ENCODE measurements at places on chromosomes 6 and 20.
A peak's percentile ranks its signal among the peaks of the same experiment; 100 is the strongest.

- DNase-seq = no peak
Observed at GRCh38 chr6:163963205-163964120, 548.9 kb downstream of the QKI start.

- no peak for DNase-seq
Observed at GRCh38 chr6:51137777-51138176, 319.1 kb downstream of the TFAP2B start.

DNA sequence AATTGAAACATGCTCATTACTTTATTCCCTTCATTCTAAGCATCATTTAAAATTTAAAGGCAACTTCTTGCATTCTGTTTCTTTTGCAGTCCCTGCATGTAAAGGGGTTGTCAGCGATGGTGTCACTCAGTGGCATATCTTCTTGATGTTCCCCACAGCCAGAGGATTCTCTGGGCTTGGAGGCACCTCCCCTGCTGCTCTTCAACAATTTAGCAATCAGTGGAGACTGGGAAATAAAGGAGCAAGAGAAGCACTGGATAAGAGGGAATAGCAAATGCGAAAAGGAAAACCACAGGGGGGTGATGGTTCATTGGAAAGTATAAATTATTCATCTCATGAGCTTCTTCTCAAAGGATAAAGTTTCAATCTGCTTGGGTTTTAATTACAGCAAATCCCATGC is 30.7 kb upstream of the MC3R start:
- DNase-seq = no peak

DNA sequence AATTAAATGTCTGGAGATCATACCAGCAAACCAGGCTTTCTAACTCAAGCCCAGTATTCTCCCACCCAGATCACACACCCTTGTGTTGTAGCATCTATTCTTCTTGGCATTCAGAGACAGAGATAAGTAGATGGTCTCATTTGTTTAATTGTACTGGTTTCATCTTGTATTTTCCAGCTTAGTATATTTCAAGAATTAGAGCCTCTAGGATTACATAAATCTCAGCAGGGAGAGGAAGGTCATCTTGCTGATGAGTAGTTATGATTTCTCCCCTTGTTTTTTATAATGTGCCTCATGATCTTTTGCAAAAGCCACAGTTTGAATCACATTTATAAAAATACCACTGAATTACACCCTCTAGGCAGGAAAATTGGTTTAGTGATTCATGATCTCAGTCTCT is 106.6 kb upstream of the NRSN1 start:
- no peak for DNase-seq

DNA sequence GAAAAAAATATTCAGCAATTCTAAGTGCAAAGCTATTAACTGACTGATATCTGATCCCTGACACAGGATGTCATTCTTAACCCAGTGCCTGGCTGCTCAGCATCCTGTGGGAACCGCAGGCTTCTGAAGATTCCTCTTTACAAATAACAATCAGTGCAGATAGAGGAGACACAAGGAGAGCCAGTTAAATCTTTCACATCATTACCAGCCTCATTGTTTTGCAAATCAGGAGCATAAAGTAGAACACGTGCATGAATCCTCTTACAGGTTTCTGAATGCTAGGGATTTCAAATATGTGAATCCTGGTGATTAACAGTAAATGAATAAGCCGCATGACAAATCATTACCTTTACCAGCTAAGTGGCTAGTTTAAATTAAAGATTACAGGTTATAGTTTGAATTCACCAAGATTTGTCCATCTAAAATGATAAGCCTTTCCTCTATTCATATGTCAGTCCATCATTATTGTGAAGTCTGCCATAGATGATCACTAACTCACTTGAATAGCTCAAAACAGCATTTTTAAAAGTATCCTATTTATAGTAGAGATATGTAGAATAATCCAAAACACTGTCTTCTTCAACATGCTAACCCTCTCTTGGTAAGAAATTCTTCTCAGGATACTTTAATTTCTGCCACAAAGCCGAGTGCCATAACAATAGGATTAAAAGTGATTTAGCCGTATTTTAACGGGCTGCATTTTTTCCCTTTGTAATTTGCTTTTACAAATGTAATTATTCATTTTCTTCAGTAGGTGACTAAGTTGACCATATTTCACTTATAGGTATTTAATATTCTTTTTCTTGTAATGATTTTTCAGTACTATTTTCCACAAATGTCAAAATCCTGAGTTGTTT is 367.3 kb upstream of the EPHA7 start:
- DNase-seq = no peak

GRCh38 chr6:154613137-154613676 is 102.7 kb upstream of the CNKSR3 start:
- peak; percentile 21 for DNase-seq

GRCh38 chr6:90586546-90586835 is 381 bp downstream of the MAP3K7 start:
- DNase-seq = no peak

GRCh38 chr6:133644892-133645619 is 243.9 kb upstream of the TCF21 start:
- DNase-seq = peak; percentile 54

GRCh38 chr6:37913210-37913609 is 93.7 kb downstream of the ZFAND3 start:
- DNase-seq = no peak

GRCh38 chr6:89475634-89476033 is 42.7 kb downstream of the ANKRD6 start:
- no peak for DNase-seq

- no peak for DNase-seq
Observed at GRCh38 chr20:61053487-61053886, 198.6 kb upstream of the CDH4 start.

GRCh38 chr20:44247131-44247571 is at the start of gene GDAP1L1:
TSS of gene GDAP1L1 (plus strand) at chr20:44247308. CDS start at chr20:44247335, 27 bp downstream.
- DNase-seq = no peak

GRCh38 chr6:159691963-159692287 is 1.1 kb downstream of the SOD2 start:
- no peak for DNase-seq

DNA sequence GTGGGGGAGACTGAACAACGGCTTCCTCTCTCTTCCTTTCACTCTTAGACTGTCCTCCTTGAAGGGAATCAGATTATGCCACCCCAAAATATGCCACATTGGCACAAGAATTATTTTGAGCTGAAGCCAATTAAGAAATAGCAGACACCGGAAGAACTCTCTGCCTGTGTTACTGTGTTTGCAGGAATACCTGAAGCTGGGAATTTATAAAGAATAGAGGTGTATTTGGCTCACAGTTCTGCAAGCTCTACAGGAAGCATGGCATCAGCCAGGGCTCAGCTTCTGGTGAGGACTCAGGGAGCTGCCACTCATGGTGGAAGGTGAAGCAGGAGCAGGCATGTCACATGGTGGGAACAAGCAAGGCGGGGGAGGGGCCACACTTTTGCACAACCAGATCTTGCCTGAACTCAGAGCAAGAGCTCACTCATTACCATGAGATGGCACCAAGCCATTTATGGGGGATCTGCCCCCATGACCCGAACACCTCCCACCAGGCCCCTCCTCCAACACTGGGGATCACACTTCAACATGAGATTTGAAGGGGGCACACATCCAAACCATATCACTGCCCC is 46.0 kb downstream of the PCNA start:
- DNase-seq = no peak

- DNase-seq = no peak
Observed at GRCh38 chr6:80133020-80133419, 26.5 kb downstream of the BCKDHB start.

DNA sequence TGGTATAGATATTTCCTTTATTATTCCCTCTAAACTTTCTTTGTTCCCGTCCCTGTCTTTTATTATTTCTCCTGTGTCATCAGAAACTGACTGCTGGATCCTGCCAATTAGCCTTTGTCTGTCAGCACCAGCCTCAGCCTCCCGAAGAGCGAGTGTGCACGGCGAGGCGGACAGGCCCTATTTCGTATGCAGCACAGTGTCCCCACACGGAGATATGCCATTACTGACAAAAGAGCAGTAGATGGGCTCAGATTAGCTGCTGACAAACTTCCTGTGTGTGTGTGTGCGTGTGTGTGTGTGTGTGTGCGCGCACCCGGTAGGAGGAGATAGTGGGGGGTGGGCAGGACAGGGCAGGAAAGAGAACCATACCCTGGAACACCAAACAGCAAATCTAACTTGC is 99.5 kb upstream of the ZFP64 start:
- DNase-seq = no peak

DNA sequence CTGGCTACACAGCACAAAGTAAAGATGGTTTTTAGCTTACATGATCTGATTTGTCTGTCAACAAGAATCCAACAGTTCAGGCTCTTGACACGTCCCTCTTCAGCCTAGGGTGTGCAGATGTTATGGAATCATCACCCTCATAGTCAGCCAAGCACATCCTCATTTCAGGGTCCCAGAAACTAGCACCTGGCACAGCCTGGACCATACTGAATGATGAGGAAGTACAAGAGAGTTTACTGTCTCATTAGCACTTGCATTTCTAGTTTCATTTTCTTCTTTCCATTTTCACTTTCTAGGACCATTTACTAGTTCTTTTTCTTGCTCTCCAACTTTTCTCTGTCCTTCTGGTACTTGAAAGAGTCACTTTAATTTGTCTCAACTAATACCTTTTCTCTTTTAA is 6.5 kb downstream of the RIPOR2 start:
- no peak for DNase-seq

- DNase-seq = no peak
Observed at GRCh38 chr6:155001934-155002333, 6.8 kb downstream of the TIAM2 start.

DNA sequence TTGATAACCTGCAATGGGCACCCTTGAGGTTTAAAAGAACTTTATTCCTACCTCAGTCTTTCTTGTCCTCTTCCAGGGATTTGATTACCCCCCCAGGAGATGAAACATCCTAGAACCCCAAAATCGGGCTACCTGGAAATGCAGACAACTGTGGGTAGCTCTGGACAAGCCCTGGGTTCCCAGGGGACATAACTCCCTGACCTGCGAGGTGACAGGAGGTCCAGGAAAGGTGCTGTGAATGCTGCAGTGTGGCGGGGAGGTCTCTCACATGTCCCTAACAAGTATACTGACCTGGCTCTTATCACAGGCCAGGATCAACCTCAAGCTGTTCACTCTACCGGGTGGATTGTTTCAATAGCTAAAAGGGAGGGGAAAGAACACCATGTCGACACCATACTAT is 11.6 kb downstream of the JAG1 start:
- no peak for DNase-seq

DNA sequence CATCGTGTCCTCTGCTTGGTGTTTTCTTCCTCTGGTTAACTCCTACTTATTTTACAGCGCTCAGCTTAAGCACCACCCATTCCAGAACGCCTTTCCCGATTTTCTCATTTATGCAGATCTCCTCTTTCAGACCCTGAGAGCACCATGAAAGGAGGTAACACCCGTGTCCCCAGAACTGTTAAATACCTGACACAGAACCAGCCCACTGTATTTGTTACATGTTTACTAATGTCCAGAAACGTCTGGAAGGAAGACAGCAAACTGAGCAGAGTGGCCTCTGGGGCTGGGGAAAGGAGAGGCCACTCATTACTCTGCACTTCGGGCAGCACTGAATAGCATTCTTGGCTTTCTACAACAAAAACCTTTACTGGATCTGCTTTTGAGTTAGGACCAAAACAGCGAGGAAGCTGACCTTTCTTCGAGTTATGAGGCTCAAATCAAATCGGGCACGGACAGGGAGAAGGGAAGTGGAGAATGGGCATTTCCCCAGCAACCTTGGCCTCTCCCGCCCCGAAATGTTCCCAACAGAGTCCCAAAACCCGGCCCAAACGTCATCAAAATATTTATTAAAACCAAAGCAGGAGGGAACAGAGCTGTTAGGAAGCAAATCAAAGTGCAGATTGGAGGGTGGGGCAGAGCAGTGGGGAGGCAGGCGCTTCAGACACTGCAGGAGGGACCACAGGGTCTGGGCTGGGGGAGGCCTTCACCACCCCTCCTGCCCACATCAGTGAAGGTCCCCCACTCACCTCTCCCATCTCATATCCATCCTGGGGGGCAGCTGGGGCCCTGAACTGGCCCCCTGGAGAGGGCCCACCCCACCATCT is 1.1 kb upstream of the NECAB3 start:
- DNase-seq = no peak

- no peak for DNase-seq
Observed at GRCh38 chr20:63750807-63751470, 11.4 kb downstream of the SLC2A4RG start.

- no peak for DNase-seq
Observed at GRCh38 chr6:84774157-84774984, 10.0 kb upstream of the TBX18 start.

GRCh38 chr20:3436864-3437574 is 29.6 kb upstream of the DNAAF9 start:
- DNase-seq = no peak

- DNase-seq = no peak
Observed at GRCh38 chr20:61932199-61932592, 133.5 kb downstream of the TAF4 start.

DNA sequence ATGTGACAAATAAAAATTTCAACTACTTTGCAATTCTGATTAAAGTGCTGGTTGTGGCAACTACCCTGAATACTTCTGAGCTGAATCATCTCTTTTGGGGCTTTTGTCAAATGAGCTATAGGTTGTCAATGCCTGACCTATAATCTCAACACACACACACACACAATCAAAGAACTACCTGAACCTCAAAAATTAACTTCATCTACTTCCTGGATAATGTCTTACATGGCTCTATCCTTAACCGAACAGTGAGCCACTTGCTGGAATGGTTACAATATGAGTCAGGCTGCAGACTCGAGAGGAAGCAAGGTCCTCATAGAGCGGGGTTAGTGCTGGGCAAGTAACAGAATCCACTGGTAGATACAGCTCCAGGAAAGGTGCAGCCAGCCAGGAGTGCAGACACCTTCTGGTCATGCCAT is 70.6 kb upstream of the DST start:
- peak; percentile 65 for DNase-seq

- DNase-seq = no peak
Observed at GRCh38 chr20:63830841-63831588, at the start of gene ZBTB46. TSS of gene ZBTB46 (minus strand) at chr20:63831264. CDS start at chr20:63790757, 40,507 bp downstream.

DNA sequence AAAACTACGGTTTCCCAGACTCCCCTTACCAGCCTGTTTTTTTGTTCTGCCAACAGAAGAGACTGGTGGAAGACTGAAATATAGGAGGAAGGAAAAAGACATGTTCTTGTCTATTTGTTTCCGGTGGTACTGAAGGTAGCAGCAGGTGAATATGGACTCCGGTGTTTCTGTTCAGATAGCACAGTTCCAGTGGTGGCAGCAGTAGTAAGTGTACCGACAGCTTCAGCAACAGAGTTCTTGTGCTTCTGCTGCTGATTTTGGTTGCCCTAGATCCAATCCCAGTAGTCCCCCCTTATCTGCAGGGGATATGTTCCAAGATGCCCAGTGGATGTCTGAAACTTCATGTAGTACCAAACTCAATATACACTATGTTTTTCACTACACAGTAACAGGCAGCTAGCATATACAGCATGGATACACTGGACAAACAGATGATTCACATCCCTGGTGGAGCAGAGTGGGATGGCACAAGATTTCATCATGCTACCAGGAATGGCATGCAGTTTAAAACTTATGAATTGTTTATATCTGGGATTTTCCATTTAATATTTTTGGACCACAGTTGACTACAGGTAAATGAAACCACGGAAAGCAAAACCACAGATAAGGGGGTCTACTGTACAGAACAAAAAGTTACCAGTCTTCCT is 301.8 kb downstream of the BTBD9 start:
- peak; percentile 42 for DNase-seq

Measured in GM04503 (cell line).